Left lobe of liver (tissue), 2 donors: ENCODE measurements at places on chromosomes 3 and 15. TPM values are rescaled to one million over a fixed set of nuclear protein-coding genes. Genes with fewer than 3 reads are reported as not detected.

GRCh38 chr3:190697901-190698300, 164.6 kb downstream of the GMNC start:
- no peak for DNase-seq

DNA sequence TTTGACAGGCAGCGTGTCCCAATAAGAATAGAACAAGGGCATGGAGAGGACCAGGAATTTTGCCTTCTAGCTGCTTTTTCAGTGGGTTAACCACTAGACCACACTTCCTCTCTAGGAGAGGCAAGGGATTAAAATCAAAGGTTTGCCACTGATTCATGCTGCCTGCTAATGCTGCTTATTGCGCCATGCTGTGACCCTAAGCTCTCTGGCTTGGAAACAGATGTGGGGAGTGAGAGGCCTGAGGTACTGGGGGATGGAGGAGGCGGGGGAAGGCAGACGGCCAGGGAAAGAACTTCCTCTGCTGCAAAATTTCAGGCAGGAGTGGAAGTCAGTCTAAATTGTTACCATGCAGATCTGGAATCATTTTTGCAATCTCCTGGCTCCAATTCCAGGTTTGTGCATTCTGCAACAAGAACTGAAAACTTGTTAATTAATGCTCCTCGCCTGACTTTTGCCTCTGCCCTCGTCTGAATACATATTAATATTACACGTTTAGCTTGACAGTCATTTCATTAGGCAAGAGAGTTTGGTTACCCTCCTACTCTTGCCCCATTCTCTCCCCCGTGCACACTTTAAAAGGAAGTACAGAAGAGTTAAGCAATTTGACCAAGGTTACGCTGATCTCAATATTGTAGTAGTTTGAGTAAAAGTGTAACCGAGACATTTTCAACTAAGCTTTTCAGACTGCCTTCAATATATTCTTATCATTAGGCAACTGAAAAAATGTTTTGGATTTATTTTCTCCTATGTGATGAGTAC, 121.7 kb upstream of the SPRED1 start:
- peak; percentile 46 for DNase-seq

DNA sequence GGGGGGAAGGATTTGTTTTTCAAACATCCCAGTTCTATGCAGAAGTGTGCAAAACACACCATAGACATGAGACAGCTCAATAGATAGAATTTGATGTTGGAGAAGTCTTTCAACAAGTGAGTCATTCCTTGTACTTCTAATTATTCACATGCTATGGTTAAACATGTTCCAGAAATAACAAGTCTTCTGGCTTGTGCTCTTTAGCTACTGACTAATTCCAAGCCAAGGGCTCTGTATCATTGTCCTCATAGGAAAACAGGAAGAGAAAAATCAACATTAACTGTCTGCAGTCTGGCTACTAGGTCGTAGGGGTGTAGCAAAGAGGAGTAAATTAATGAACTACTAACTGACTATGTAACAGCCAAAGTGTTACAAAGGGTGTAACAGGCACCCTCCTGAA, 25.8 kb downstream of the LDHAL6B start:
- no peak for DNase-seq

DNA sequence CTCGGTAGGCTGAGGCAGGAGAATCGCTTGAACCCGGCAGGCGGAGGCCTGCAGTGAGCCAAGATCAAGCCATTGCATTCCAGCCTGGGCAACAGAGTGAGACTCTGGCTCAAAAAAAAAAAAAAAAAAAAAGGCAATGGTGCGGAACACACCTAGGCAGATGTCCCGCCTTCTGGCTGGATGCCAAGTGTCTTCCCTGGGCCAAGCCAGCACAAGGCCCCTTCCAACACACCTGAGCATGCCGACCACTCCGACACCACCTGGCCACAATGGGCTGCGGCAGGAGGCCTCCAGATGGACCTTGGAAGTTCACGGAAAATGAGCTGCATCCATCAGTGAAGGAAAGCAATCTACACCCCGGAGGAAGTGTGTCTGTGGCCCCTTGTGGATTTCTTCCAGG, 19.0 kb downstream of the NUP210 start:
- DNase-seq = no peak

DNA sequence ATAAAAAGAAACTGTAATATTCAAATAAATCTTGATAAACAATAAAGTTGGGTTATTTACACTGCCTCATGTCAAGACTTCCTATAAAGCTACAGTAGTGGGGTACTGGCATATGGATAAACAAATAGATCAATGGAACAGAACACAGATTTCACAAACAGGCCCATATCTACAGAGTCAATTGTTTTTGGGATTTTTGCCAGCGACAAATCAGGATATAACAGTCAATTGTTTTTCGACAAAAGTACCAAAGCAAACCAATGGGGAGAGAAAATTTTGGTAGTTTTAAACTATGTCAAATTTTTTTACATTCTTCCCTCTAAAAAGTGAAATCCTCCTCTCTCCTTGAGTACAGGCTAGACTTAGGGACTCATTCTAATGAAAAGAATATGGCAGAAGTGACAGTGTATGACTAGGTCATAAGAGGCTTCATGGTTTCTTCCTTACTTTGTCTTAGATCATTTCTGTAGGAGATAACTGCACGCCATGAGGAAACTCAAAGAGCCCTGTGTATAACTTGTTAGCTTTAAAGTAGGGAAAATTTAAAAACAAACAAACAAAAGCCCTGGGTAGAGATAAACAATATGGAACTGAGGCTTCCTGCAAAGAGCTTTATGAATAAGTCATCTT, 16.9 kb downstream of the IP6K1 start:
- no peak for DNase-seq

- no peak for DNase-seq
Measured at GRCh38 chr3:16033889-16034687, 140.4 kb upstream of the GALNT15 start.

DNA sequence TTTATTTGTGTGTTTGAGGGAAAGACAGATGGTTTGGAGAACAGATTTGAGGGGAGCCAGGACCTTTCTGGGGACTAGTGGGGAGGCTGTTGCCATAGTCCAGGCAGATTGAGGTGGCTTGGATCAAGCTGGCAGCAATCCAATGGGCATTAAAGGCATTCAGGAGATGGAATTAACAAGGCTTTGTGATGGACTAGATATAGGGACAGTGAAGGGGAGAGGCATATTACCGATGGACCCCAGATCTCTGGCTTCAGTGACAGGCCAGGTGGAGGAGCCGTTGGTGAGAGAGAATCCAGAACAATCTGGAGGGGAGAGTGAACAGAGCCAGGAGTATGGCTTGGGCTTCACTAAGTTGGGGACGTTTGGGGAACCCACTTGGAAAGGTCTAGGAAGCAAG, 124.8 kb downstream of the EEFSEC start:
- DNase-seq = no peak

GRCh38 chr15:63513271-63513670, 8.9 kb downstream of the USP3 start:
- DNase-seq = no peak

DNA sequence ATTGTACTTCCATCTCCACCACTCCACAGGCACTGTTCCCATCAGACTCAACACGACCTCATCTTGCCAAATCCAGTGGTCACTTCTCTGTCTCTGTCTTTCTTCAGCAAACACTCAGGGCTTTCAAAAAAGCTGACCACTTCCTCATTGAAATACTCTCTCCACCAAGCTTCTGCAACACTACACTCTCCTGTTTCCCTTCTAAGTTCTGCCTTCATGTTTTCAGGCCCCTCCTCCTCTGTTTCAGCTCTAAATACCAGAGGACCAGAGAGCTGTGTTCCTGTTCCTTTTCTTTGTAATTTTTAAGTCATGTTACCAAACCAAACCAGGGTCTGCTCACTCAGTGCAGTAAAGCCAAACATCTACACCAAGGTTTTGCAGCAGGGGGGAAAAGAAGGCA, 33.8 kb upstream of the ACP3 start:
- no peak for DNase-seq

- no peak for DNase-seq
Measured at GRCh38 chr3:120227710-120228347, 57.2 kb downstream of the GPR156 start.

DNA sequence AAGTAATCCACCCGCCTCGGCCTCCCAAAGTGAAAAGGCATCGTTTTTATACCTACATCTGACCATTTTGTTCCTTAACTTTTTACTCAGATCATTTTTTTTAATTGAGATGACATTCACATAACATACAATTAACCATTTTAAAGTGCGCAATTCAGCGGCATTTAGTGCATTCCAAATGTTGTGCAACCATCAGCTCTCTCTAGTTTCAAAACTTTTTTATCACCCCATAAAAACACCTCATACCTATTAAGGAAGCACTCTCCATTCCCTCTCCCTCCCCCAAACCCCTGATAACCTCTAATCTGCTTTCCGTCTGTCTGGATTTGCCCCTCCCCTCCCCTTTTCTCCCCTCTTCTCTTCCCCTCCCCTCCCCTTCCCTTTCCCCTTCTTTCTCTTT, 310.1 kb downstream of the UACA start:
- no peak for DNase-seq

- no peak for DNase-seq
Measured at GRCh38 chr3:182959474-182960350, 20.6 kb downstream of the DCUN1D1 start.

GRCh38 chr3:150170852-150171520, 200.3 kb upstream of the PFN2 start:
- no peak for DNase-seq

GRCh38 chr15:88833731-88834100, 30.5 kb downstream of the ACAN start:
- no peak for DNase-seq

- DNase-seq = no peak
Measured at GRCh38 chr3:46987319-46987742, 7.9 kb downstream of the NBEAL2 start.

- no peak for DNase-seq
Measured at GRCh38 chr3:8555113-8555661, 53.6 kb downstream of the LMCD1 start.

DNA sequence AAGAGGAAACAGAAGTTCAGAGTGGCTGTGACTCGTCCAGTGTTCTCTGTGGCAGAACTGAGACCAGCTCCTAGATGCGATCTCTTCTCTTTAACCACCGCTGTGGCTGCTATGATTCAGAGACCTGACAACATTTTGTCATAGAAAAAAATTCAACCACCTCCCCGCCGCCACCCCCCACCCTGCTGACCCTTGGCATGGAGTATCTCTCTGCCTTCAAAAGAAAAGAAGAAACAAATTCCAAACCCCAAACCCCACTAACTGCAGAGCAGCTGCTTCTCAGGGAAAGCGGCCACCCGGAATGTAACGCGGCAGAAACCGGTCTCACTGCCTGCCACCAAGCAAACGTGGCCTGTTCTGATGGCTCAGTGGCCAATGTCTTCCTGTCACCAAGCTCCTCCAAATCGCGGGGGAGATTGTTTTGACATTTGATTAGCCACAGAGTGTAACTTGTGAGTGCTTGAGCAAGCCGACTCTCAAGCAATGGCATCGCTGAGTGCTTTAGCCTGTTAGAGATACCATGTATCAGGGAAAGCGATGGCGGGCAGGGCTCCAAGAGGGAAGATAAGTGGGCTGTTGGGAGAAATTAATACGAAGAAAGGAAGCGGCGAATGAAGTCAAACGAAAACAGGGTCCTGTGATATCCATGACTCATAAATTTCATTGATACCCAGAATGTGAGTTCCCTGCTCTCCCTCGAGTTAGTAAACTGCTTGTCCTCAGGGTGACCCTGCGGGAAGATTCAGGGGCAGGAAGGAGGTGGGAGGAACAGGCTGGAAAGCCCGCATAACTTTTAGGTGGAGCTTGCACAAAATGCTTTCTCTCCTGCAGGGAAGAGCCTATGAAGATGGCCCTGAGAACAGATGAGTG, 44.8 kb upstream of the TLE3 start:
- no peak for DNase-seq

DNA sequence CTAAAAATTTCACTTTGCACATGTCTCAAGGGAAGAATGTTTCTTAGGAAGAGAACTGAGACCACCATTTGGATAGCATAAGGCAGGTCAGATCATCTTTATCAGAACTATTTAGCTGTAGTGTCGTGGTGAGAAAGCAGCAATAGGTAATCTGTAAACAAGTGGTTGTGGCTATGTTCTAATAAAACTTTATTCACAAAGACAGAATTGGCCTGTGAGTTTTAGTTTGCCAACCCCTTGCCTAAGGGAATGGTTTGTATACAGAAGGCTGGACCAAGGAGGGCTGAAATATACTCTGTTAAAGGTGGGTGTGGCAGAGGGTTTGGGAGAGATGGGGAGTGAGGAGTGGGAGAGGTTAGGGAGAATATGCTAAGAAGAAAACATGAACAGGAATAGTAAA, 10.6 kb upstream of the RBM5 start:
- DNase-seq = no peak

DNA sequence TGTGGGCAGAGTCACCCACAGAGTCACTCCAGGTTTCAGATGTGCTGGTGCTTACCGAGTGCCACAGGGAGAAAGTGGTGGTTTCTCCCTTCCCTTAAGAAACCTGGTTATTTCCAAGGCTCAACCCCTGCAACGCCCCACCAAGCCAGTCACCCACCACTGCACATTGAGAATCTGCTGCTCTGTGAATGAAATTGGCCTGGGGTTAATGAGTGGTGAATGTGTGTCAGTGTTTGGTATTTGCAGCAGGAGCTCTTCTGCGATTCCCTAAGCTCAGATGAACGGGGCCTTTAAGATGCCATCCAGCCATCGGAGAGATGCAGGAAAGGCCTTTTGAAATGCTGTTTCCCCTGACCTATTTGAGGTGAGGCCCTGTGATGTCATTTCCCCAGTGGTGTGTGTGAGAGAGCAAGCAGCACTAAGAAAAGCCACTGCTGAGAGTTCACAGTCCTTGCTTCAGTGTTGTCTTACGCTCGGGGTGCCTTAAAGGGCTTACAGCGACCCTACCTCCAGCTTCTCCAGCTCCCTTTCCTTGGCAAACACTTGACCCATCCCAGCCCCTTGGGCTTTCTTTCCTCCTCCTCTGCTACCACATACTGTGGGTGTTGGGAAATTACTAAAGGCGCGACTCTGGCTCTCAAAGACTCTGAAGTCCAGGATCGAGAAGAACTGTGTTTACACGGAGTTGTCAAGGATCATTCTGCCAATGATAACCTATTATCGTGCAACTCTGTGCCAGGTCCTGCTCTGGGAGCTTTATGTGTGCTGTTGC, 68.9 kb downstream of the SMAD3 start:
- DNase-seq = no peak

- no peak for DNase-seq
Measured at GRCh38 chr3:129558081-129558771, 15.3 kb downstream of the H1-8 start.

- no peak for DNase-seq
Measured at GRCh38 chr3:148878095-148878494, 13.0 kb downstream of the CPA3 start.

- no peak for DNase-seq
Measured at GRCh38 chr15:70708839-70709238, 54.5 kb downstream of the UACA start.

Gene TMEM212
- not detected for total RNA-seq

Gene WDR49
- not detected for total RNA-seq

Gene CFAP44
- 3.7 TPM for total RNA-seq

Gene PPP1R14D
- not detected for total RNA-seq

Gene COLQ
- total RNA-seq = 1.3 TPM

Gene PLSCR2
- not detected for total RNA-seq

Gene PDZRN3
- 1.3 TPM for total RNA-seq

Gene SHF
- total RNA-seq = 18.4 TPM

Gene ACKR4
- total RNA-seq = not detected
